ENCODE measurements at places on chromosomes 4 and X. TPM values are rescaled to one million over a fixed set of nuclear protein-coding genes. Genes with fewer than 3 reads are reported as not detected.

MAGEA8 gene
- total RNA-seq: not detected

FGA gene
- not detected for total RNA-seq

UBA1 gene
- total RNA-seq: 227 TPM

ZNF280C gene
- total RNA-seq: 5.8 TPM

GRCh38 chrX:129523079-129523911 is at the start of gene SMARCA1:
Gene SMARCA1, minus strand, starts transcription at chrX:129523490. Its CDS starts 120 bp downstream, at chrX:129523370.
- no peaks in the 10 kb centered on the region for H3K4me1 ChIP-seq
- no peaks in the 10 kb centered on the region for H3K36me3 ChIP-seq
- H3K27me3 ChIP-seq: peaks cover 9% of the 10 kb centered on the region

DNA sequence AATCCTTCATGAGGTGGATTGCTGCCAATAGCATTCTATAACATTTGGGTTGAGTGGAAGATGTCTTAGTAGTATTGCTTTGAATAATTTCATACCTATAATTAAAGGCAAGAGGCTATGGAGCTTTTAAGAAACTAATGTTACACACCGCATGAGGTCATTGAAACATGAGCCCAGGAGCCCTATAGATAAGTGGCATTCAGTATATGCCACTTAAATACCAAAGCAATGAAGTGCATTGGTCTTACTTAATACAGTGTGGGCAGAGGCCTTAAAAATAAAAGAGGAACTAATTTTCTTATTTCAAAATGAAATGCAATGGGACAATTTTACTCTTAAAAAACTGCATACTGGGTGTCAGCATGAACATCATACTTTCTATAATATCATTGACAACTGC is 47.5 kb downstream of the SPATA18 start:
- no peak overlapping the region for H3K4me3 ChIP-seq
- DNase-seq: no peak
- no peaks in the 10 kb centered on the region for H3K36me3 ChIP-seq
- peaks cover 6% of the 10 kb centered on the region for H3K27me3 ChIP-seq

GRCh38 chrX:103518571-103518970 is 718 bp downstream of the RAB40A start:
- H3K27ac ChIP-seq: no peak overlapping the region
- no peaks in the 10 kb centered on the region for H3K27me3 ChIP-seq
- no peaks in the 10 kb centered on the region for H3K4me1 ChIP-seq
- H3K4me3 ChIP-seq: no peak overlapping the region
- no peak for DNase-seq

DNA sequence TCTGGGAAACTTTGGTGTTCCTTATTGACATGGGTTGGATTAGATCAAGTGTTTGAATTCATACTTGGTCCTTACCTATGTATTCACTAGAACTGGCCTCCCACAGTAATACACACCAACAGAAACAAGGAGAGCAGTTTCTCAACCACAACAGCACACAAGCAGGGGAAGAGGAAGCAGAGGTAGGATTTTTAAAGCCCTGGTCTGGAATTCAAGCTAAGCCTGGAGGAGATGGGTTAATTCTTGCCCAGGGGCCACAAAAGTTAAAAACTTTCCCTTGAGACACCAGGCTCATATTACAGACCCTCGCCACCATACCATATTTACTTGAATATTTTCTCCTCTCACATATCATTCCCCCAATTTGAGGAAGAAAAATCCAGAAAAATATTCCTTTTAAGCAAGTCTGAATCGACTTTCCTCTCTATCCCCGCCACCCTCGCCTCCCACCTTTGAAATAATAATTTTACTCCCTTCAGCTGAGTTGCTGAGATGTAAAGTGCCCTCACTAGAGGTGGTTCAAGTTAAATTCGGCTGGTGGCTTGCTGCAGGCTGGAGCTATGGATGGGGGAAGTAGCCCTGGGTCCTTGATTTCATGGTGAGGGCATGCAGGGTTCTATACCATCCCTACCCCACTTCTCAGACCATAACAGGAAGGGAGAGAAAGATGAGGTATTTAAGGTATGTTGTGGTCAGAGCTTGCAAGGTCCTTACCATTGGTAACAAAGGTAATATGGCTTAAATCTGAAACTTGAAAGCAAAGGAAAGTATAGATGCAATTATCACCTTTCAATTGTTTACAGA is 440.2 kb downstream of the INPP4B start:
- no peak for DNase-seq
- H3K27me3 ChIP-seq: no peaks in the 10 kb centered on the region
- peaks cover 56% of the 10 kb centered on the region for H3K4me1 ChIP-seq
- peaks cover 23% of the 10 kb centered on the region for H3K36me3 ChIP-seq

- H3K4me3 ChIP-seq: no peak overlapping the region
- H3K27ac ChIP-seq: no peak overlapping the region
- H3K4me1 ChIP-seq: no peaks in the 10 kb centered on the region
- no peak for DNase-seq
- H3K36me3 ChIP-seq: no peaks in the 10 kb centered on the region
- no peaks in the 10 kb centered on the region for H3K27me3 ChIP-seq
Observed at GRCh38 chrX:15224747-15225146, 45.1 kb downstream of the ASB9 start.

DNA sequence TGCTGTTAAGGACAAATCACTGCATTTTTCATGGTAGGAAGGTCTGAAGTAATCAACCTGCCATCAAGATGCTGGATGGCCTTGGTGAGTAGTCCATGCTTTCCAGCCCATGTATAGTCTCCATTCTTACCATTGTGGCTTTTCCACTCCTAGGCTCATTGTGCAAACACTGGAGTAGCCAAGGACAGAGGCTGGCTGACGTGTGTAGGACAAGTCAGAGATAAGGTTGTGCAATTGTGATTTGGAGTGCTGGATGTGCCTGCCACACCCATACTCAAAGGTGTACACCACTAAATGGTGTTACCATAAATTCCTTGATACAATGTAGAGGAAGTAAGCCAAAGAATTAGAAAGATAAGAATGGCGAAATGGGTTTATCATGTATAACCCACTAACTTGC is 26.3 kb upstream of the RADX start:
- DNase-seq: no peak
- no peaks in the 10 kb centered on the region for H3K27me3 ChIP-seq
- no peaks in the 10 kb centered on the region for H3K36me3 ChIP-seq
- H3K4me1 ChIP-seq: peaks cover 7% of the 10 kb centered on the region
- no peak overlapping the region for H3K4me3 ChIP-seq
- no peak overlapping the region for H3K27ac ChIP-seq

- no peak overlapping the region for H3K4me3 ChIP-seq
- no peaks in the 10 kb centered on the region for H3K27me3 ChIP-seq
- no peak for DNase-seq
Observed at GRCh38 chrX:47448165-47448806, 34.7 kb downstream of the ZNF41 start.

DNA sequence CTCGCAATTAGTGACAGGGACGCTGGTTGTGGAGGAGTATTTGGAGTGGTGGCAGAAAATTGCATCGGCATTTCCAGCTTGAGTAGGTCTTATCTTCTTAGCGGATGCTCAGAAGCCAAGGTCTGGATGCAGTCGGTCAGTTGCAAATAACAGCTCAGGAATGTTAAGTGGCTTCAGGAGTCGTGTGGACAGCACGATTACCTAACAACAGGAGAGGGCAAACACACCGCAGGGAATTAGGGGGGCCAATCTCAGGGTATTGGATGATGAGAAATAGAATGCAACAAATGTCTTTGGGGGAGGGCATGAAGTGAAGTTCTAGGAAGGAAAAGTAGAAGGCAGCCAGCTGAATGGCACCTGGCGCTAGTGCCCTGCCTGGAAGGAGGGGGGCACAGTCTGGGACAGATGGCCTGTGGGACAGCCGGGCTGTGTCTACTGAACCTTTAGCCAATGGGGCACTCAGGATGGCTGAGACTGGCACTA is 11.8 kb downstream of the RASL11B start:
- no peak overlapping the region for H3K4me3 ChIP-seq
- peaks cover 2% of the 10 kb centered on the region for H3K4me1 ChIP-seq
- H3K36me3 ChIP-seq: peaks cover 23% of the 10 kb centered on the region

- no peak overlapping the region for H3K4me3 ChIP-seq
- no peaks in the 10 kb centered on the region for H3K27me3 ChIP-seq
- H3K4me1 ChIP-seq: no peaks in the 10 kb centered on the region
- H3K36me3 ChIP-seq: no peaks in the 10 kb centered on the region
- H3K27ac ChIP-seq: no peak overlapping the region
- no peak for DNase-seq
Observed at GRCh38 chr4:125042041-125042440, 272.7 kb upstream of the FAT4 start.

GRCh38 chr4:56078866-56079265 is 130.1 kb downstream of the CEP135 start:
- no peak overlapping the region for H3K4me3 ChIP-seq
- no peaks in the 10 kb centered on the region for H3K27me3 ChIP-seq
- no peak for DNase-seq
- H3K36me3 ChIP-seq: no peaks in the 10 kb centered on the region

- no peak overlapping the region for H3K27ac ChIP-seq
- H3K4me1 ChIP-seq: no peaks in the 10 kb centered on the region
- no peaks in the 10 kb centered on the region for H3K36me3 ChIP-seq
- no peak for DNase-seq
Observed at GRCh38 chr4:166675411-166675810, 558.9 kb downstream of the SPOCK3 start.

Measured in activated naive CD8-positive, alpha-beta T cell treated with anti-CD3 and anti-CD28 coated beads for 36 hours (primary cell).